ENCODE measurements at places on chromosomes 11 and 22. TPM values are rescaled to one million over a fixed set of nuclear protein-coding genes. Genes with fewer than 3 reads are reported as not detected.

- H3K4me1 ChIP-seq: peaks cover 10% of the 10 kb centered on the region
- peaks cover 56% of the 10 kb centered on the region for H3K36me3 ChIP-seq
- DNase-seq: peak; percentile 62
- H3K27me3 ChIP-seq: no peaks in the 10 kb centered on the region
These were observed 6.1 kb downstream of the TCIRG1 start for GRCh38 chr11:68044898-68045351.

DNA sequence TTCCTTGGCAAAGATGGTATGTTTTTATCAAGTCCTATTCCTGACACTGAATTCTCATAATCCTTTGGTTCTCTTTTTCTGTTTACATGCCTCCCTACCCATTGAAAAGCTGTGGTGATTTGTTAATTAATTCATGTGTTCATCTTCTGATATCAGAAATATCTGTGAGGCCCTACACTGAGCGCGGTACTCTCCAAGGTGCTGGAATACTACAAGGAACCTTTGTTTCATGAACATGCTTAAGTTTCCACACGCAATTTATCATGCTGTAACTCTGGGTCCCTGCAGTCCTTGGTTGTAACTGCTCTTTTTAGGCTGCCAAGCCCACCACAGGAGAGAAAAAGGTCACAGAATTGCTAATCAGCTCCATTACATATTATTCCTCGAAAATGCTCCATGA lies 331.8 kb downstream of the FAT3 start:
- H3K36me3 ChIP-seq: no peaks in the 10 kb centered on the region
- H3K4me3 ChIP-seq: no peak overlapping the region
- H3K4me1 ChIP-seq: no peaks in the 10 kb centered on the region
- DNase-seq: no peak

The OR51V1 gene
- not detected for total RNA-seq

The OR2AT4 gene
- total RNA-seq: not detected

The TRIM49 gene
- not detected for total RNA-seq

GRCh38 chr11:65355776-65356393 lies 1.3 kb downstream of the TIGD3 start:
- no peak overlapping the region for H3K27ac ChIP-seq
- DNase-seq: peak; percentile 75

Data from upper lobe of right lung (tissue), 1 donor.